ENCODE measurements at places on chromosomes 13 and 19. TPM values are rescaled to one million over a fixed set of nuclear protein-coding genes. Genes with fewer than 3 reads are reported as not detected.
A peak's percentile ranks its signal among the peaks of the same experiment; 100 is the strongest.

- H3K27ac ChIP-seq = peak overlapping the region; percentile 76
- peaks cover 26% of the 10 kb centered on the region for H3K4me1 ChIP-seq
- H3K36me3 ChIP-seq = no peaks in the 10 kb centered on the region
- no peaks in the 10 kb centered on the region for H3K27me3 ChIP-seq
- peak; percentile 35 for DNase-seq
Observed at GRCh38 chr13:97797553-97797952, 155.9 kb upstream of the IPO5 start.

The FAM216B gene
- total RNA-seq = not detected

The LATS2 gene
- 28.7 TPM for total RNA-seq

- H3K4me1 ChIP-seq = no peaks in the 10 kb centered on the region
- H3K4me3 ChIP-seq = no peak overlapping the region
- H3K36me3 ChIP-seq = no peaks in the 10 kb centered on the region
- no peaks in the 10 kb centered on the region for H3K27me3 ChIP-seq
- DNase-seq = no peak
- H3K27ac ChIP-seq = no peak overlapping the region
Observed at GRCh38 chr19:7104747-7105447, 35.4 kb downstream of the ZNF557 start.

GRCh38 chr19:49058562-49058961 lies 1.0 kb upstream of the CGB7 start:
- peak; percentile 26 for DNase-seq
- H3K27ac ChIP-seq = no peak overlapping the region
- H3K36me3 ChIP-seq = peaks cover 2% of the 10 kb centered on the region
- H3K4me3 ChIP-seq = no peak overlapping the region
- H3K4me1 ChIP-seq = peaks cover 17% of the 10 kb centered on the region

The SLC17A7 gene
- not detected for total RNA-seq
